ENCODE measurements at places on chromosomes 2 and 18. TPM values are rescaled to one million over a fixed set of nuclear protein-coding genes. Genes with fewer than 3 reads are reported as not detected.

FOXD4L1 gene
- total RNA-seq: not detected

LRP1B gene
- total RNA-seq: 0.19 TPM

SMYD1 gene
- not detected for total RNA-seq

TRABD2A gene
- 158 TPM for total RNA-seq

PFN4 gene
- total RNA-seq: 0.27 TPM

STEAP3 gene
- total RNA-seq: 26.6 TPM

BMP10 gene
- not detected for total RNA-seq

RNASEH1 gene
- 13.3 TPM for total RNA-seq
